ENCODE measurements at places on chromosomes 12 and 14.

DNA sequence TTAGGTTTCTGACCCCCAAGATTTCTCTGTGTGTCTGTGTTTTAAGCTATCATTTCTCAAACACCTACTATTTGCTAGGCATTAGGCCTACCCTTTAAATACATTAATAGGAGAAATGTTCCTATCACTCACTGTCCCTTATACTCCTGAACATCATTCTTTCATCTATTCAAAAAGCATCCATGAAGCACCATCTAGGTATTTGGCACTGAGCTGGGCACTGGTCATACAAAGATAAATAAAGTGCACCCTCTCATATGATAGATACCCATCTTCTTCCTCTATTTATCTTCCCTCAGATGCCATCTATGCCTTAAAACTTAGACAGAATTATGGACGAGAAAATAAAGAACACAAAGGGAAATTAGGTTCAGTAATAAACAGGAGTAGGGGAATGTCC, 20.4 kb downstream of the SIX1 start:
- no peak for DNase-seq

DNA sequence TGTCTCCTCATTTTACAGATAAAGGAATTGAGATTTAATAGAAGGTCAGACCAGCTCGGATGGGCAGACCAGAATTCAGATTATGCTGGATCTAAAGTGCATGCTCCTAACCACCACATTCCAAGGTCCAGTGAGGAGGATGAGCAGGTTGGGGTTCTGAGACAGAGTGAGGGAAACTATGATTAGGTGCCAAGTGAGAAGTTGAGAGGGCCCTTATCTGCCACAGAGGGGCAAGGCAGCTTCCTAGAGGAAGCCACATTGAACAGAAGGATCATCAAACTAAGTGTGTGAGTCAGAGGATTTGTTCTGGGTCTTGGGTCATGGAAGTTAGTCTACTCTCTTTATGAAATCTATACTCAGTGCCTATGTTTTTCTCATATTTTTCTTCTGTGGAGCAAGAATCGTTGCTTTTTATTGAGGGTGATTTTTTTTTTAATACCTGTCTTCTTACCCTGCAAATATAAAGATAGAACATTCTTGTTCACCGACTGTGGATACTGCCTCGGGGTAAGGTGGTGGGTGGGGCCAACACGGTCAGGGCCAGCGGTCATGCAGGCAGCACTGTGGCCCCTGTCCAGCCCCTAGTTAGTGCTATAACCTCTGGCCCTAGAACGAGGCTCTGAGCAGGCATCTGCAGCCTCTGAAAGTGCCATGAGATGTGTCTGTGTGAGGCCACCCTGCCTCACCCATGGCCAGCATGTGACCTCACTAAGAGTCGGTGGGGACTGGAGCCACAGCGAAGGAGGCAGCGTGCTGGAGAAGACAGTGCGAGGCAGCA, 55.6 kb upstream of the PTHLH start:
- no peak for DNase-seq

DNA sequence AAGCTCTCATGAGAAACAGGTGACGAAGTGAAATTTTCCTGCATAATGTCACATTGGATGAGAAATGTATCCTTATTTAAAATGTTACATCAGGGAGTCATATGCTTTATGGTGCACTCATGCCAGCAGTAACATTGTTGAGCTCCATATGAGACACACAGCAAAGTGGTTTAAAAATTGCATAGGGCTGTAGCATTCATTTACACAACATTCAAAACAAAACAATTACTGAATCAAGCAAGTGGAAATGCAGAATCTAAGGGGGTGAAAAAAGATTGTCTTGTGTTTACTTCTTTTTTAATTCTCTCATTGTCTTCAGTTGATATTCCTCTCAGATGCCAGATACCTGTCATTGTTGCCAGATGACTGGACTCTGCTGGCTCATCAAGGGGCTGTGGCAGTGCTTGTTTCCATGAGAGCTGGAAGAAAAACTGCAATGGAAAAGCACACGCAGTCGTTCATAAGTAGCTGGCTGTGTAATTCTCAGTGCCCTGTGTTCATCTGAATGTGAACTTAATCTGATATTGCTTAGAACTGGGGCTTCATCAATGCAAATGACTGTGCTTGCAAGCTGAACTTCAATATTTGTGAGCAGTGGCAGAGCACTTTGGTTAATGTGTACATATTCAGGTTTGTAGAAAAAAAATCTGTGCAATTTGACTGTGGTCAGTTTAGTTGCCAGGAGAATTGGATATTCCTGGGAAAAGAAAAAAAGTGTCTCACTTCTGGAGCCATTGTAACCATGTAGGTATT, 305.6 kb downstream of the RAD51B start:
- no peak for DNase-seq

DNA sequence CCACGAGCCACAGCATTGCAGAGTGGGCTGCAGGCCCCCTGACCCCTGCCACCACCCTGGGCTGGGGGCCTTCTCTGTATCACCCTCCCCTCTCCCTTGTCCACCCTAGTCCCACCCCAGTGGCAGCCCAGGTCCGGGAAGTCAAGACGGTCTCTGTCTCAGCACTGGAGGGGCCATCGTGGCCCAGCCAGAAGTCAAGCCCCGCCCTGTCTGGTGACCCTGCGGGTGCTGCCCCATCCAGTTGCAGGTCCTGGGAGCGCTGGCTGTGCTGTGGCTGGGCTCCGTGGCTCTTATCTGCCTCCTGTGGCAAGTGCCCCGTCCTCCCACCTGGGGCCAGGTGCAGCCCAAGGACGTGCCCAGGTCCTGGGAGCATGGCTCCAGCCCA, 2.7 kb downstream of the PLD4 start:
- DNase-seq, result no peak

DNA sequence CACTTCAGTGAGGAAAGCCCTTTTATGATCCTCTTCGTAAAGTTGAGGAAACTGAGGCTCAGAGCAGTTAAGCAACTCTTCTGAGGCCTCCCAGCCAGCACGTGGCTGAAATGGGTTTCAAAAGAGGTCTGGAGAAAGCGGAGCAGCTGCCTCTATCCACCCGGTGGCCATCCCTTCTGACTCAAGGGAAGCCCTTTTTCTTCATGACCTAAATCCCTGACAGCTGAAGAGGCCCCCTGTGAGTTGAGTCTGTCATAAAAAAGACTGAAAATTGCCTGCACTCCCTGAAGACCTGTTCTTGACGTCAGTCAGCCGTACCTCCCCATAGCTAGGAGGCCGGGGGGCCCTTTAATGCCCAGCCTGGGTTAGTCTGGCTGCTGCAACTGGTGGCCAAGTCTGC, 10.7 kb downstream of the CMKLR1 start:
- no peak for DNase-seq

DNA sequence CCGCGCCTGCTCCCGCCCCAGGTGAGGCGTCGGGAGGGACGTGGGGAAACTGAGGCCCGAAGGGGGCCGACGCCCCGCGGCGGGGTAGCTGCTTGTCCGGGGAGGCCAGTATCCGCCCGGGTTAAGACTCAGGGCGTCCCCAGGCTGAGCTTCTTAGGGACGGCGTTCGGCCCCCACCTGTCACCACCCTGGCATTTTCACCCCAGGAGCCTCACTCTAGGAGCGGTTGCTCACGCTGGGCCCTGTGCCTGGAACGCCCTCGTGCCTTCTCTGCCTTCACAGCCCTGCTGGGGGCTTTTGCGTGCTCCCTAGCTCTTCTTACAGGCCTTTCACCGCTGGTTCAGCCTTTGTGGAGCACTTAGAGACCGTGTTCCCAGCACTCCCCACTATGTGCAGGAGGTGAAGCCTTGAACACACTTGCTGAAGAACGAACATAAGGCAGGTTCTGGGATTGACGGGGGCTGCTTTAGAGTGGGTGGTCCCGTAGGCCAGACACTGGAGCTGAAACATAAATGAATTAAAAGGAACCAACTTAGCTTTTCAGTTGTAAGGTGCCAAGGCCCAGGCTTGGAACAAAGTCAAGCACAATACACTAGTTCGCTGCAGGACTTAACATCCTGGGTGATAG, 601 bp downstream of the ZNF839 start:
- DNase-seq, result peak; percentile 70

DNA sequence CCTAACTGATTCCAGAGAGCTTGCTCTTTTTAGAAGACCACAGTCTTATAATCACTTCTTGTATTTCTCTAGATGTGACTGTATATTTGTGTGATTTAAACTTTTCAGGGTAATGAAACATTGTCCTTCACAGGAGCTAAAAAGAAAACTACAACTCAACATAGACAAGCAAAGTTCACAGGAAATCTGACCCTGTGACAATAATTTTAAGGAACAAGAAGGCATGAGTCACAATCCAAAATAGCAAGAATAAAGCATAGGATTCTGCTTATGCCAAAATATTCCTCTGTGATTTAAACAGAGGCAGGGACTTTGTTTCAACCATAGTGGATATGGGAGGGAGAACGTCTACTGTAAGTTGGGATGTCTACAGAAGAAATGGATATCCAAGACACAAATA, 44.3 kb downstream of the GPR65 start:
- DNase-seq, result no peak

GRCh38 chr14:21923820-21924219, 250.2 kb upstream of the OR4E1 start:
- DNase-seq, result no peak

DNA sequence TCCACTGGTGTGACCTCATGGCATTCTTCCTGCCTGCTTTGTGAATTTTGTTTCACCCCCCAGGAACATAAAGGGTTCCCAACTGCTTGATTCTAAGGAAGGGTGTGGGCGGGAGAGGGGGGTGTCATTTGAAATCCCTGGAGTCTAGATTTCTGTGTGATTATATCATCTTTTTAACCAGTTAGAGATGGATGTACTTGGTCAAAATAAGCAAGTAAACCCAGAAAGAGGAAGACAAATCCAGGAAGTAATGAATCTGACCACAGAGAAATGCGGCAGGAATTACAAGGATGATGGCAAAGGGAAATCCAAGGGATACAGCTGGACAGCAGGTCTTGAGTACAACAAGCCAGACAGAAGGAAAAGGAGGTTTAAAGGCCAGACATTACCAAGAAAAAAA, 38.9 kb downstream of the DMAC2L start:
- DNase-seq, result no peak

GRCh38 chr12:89863493-89863938, 154.9 kb upstream of the ATP2B1 start:
- DNase-seq, result no peak

DNA sequence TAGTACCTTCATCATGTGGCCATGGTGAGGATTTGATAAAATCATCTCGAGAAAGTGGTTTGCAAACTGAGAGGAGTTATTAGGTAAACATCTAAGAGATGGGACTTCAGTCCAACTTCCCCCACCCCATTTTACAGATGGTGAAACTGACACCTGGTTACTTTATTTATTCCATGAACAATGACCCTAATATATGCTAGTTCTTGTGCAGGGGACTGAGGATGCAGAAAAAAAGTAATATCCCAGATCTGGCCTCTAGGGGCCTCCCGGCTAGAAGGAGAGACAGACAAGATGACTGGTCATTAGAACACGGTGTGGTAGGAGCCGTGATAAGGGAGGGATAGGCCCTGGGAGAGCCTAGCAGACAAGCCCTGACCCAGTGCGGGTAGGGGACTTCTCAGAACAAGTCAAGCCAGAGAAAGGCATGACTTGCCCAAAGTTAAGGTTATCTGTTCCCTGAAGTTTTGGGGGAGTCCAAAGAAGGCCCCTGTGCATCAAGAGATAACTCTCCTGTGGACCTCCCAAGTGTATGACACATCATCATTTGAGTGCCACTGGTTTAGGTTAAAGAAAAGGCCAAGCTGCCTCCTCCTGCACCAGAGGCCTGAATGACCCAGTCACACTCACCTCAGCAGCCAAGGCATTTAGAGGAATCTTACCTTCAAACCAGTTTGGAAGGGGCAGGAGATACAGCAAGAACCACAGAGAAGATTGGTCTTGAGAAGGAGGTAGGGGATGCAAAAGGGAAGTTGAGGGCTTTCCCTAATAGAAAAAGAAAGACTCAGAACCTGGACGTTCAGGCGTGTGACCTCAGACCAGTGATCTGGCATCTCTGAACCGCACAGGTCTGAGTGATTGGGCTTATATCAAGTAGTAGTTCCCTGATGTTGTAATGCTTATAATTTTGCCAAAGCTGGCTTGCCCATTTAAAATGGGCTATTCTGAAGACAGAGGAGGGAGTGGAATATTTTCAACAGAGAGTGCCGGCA, 1.6 kb downstream of the CMKLR1 start:
- no peak for DNase-seq

- no peak for DNase-seq
Measured at GRCh38 chr12:25433024-25433423, 120.1 kb downstream of the LMNTD1 start.

DNA sequence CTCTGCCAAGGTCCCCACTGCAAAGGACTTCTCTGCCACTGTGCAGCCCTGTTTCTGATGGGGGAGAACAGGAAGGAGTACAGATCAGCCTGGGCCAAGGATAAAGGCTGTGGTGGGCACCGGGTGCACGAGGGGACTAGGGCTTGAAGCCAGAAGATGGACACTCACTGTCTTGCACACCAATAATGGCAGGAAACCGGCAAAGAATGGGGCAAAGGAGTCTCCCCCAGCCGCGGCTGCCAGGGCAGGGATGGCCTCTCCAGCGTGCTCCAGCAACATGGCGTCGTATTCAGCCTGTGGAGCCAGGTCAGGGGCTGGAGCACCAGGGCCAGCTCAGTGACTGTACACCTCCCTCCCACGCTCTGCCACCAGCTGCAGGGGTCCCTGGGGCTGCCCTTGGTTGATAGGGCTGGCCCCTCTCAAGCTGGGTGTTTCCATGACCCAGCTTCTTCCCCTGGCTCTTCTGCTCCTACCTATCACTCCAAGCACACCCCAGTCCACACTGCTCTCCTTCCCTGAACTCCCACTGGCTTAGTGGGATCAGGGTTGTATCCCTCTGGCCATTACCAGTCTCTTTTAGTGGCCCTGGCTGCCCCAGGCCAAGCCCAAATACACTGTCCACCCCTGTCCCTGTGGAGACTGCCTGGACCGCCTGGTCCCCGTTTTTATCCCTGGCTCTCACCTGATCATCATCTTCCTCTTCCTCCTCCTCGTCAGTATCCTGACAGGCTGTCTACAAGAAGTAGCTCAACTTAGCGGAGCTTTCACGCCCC, 6.3 kb downstream of the IPO4 start:
- no peak for DNase-seq

DNA sequence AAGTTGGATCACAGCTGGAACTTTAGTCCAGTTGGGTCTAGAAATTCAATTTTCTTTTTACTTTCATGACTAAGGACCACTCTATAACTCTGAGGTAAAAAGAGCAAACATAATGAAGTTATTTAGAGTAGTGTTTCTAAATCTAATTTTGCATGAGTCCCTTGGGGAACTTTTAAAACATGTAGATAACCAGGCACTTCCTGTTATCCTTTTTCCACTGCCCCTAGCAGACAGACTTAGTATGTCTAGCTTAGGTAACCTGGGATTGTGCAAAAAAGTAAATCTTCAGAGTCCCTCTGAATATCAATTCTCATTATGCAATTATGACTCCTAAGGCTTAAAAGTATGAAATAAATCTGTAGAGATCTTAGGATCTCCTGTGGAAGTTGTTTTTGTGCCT, 371.2 kb downstream of the DIO2 start:
- no peak for DNase-seq

GRCh38 chr14:74855945-74856344, 20.0 kb downstream of the PROX2 start:
- no peak for DNase-seq

- DNase-seq, result no peak
Measured at GRCh38 chr14:74350211-74350927, 2.1 kb downstream of the VRTN start.
